CD8-positive, alpha-beta T cell (primary cell): ENCODE measurements at places on chromosomes 1 and 21.

DNA sequence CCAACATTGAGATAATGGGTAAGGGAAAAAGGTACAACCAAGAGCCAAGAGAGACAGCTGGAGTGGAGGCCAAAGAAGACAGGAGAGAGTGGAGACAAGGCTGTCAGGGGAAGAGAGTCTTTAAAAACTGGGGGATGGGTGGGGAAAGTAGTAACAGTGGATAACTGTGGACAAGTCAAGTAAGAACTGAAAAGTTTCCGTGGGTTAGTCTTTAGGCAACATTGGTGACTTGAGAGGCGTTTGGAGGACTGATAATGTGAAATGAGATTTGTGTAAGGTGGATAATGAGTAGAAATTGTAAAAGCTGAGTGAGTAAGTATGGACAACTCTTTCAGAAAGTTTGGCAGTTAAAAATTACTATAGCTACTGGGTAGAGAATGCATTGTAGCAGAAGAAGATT lies 10.4 kb downstream of the PPP2R5A start:
- no peak for DNase-seq

DNA sequence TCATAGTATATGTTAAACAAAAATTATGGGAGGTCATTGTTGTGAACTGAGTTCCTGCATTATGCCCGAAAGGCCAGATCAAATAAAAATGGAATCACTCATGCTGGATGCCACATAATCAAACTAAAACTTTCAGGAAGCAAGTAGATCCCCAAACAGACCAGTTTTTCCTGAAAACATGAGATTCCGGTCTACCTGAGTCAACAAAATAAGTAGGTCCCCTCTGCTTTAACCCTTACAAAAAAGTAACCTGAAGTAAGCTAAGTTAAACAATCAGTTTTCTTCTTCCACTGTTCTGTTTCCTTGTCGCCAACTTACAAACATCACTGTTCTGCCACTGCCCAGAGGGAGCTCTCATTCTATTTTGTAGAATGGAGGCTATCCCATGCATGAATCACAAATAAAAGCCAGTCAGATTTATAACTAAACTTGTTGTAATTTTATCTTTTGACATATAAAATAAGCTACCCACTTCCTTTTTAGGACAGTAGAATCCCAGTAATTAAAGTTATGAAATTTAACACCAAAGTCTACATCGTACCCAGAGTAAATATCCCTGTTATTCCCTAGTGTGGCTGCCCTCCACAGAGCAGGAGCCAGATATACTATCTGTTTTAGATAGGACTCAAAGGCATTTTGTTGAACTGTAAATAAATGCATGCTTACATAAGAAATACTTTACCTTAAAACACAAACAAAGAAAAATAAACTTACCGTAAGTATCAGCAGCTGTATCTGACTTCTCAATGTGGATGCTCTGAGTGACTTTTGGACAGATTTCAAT lies 149.4 kb downstream of the TIAM1 start:
- DNase-seq, result no peak

DNA sequence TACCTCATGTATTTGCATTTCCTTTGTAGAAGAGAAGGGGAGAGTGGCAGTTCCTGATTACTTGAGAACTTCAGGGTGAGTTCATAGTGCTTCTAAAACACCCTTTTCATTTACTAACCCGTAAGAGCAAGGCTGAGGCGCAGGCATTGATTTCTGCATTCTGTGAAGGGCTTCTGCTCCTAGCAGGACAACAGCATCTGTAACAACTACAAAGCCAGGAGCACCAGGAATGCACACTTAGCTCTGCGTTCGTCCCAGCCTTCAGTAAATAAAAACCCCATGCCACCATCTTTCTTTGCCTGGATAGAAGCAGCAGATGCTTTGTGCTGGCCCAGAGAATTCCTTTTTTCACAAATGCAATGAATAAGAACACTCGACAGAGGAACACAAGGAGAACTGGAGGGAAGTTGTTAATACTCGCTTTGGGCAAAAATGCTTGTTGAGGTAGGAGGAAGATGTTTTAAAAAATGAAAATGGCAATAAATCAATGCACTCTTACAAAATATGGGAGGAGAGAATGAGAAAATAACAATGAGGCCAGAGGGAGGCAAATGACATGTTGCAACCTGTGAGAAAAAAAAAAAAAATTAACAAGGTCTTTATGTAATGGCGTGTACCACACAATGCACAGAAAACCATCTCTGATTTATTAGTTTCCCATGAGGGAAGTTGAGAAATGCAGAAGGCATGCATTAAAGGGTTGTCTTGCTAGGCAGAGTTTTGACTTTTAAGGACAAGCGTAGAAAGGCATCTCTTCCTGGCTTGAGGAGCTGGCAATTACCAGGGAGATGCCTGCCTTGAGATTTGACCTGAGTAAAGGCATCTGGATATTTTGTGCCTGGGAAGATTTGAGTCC lies 418.8 kb downstream of the DISC1 start:
- no peak for DNase-seq

DNA sequence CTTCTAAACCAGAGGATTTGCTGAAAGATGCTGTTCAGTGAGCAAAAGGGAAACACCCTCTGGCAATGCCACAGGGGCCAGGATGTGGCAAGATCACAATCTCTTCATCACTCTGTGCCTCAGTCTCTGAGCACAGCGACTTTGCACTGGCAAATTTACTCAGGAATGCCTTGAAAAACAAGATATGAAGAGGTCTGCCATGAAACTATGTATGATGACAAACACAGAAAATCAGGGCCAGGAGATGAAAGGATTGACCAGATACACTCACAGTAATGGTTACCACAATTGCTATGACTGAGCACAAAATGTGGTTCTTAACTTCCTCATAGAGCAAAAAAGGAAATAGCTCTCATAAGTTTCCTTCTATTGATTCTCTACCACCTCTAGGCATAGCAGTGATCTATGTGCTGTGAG lies 5.8 kb downstream of the TTC13 start:
- peak; percentile 52 for DNase-seq

- DNase-seq, result no peak
Measured at GRCh38 chr1:227759341-227760300, 24.4 kb downstream of the SNAP47 start.

DNA sequence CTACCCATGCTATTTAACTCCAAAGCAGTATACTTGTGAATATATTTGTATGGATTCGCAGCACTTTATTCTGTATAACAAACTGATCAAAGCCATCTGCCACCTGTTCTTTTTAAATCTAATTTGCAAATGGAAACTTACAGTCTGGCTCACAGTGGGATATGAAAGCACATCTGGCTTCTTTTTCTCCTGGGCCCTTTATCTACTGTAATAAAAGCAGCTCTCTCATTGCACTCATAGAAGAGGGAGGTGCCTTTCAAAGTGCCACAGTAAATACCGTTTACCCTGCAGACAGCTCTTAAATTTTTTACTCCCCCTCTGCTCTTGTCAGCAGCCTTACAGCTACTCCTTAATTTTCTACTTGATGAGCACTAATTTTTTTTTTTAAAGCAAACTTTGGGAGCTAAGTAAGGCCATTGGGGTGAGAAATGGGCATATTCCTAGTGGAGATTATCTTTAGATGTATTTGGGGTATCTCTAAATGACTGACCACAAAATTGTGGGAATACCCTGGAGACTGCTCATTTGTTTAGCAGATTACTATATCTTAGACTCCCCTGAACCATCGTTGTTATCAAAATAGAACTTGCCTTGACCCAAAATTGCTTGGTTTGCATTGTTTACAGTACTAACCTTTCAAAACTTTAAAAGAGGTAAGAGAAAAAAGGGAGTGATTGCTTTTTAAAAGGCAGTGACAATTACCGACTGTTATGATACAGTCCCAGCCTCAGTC lies 110.1 kb downstream of the VPS13D start:
- no peak for DNase-seq

DNA sequence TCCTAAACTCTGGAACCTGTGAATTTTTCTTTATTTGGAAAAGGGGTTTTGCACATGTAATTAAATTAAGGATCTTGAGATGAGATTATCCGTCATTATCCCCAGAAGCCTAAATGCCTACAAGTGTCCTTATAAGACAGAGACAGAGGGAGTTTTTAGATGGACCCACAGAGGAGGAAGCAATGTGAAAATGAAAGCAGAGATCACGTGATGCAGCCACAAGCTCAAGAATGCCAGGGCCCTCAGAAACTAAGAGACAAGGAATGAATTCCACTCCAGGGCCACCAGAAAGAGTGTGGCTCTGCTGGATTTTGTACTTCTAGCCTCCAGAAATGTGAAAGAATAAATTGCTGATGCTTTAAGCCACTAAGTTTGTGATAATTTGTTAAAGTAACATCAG lies 183.6 kb upstream of the UBE2U start:
- no peak for DNase-seq

- DNase-seq, result no peak
Measured at GRCh38 chr1:23557471-23558124, 1.7 kb downstream of the ID3 start.
